Hematopoietic multipotent progenitor cell treated with erythropoietin and hydrocortisone succinate and interleukin-3 and kit ligand, for 8 days (in vitro differentiated cells): ENCODE measurements at places on chromosomes 3 and 15.

GRCh38 chr15:67505675-67506572 lies 15.0 kb upstream of the C15orf61 start:
- DNase-seq, result no peak

- peak; percentile 45 for DNase-seq
Measured at GRCh38 chr3:44914936-44915335, 40.5 kb downstream of the TGM4 start.

DNA sequence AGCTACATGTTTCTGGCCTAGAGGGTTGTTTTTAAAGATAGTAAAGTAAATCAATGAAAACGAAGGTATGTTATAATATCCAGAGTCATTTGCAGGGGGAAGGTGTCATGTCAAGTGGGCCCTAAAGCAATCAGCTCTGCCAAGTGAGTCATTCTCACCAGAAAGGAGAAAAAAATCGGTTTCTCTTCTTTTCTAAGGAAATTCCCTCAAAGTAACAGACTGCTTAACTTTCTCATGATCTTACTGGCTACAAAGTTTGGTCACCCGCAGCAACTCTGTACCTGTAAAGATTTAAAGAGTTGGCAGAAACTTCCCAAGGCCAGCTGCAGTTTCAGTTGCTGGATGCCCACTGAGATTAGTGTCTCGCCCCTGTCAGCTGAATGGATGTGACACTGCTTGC lies 5.5 kb upstream of the FSIP1 start:
- DNase-seq, result no peak

GRCh38 chr3:151789853-151790463 lies 24.0 kb upstream of the AADAC start:
- DNase-seq, result no peak

- DNase-seq, result no peak
Measured at GRCh38 chr3:178826435-178827123, 245.0 kb downstream of the ZMAT3 start.

DNA sequence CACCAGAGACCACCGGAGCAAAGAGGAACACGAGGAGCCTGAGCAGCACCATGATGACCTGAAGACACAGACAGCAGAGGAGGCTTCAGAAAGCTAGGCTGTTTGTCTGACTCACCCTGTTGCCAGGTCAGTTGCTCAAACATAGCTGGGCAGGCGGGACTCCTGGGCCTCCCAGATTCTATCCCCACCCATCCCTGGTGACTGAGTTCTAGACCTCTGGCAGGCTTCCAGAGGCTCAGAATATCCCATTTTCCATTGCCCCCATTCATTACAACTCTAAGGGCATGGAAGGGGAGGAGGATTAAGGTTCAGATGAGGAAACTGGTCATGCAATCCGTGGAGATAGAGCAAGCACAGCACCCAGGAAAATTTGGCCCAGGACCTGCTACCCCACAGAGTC lies at the start of gene CDHR4:
Gene CDHR4, minus strand, starts transcription at position 113 of the 400 bp plus-strand sequence. Its CDS starts 61 bp downstream, at position 52.
- peak; percentile 52 for DNase-seq

GRCh38 chr15:25171111-25171811 lies 216.5 kb downstream of the SNRPN start:
- DNase-seq, result no peak

GRCh38 chr3:52891615-52892081 lies 5.7 kb downstream of the STIMATE start:
- DNase-seq, result peak; percentile 31

DNA sequence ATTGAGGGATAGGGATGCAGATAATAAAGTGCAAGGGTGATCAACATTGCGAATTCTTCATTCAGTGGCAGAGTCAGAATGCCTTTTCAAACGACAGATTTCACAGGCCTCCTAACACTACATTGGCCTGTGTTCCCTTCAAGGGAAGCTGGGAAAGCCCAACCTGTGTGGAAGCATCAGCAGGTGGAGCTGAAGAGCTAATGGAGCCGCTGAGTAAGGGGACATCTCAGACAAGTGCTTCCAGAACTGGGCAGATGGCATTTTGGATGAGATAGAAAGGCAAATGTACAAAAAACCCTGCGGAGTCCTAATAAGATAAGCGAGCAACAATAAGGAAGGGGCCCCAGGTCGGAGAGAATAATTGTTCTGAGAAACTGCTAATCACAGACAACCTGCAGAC lies 8.5 kb upstream of the SLC24A5 start:
- DNase-seq, result peak; percentile 10

GRCh38 chr15:44573386-44573785 lies 36.4 kb downstream of the EIF3J start:
- DNase-seq, result no peak

DNA sequence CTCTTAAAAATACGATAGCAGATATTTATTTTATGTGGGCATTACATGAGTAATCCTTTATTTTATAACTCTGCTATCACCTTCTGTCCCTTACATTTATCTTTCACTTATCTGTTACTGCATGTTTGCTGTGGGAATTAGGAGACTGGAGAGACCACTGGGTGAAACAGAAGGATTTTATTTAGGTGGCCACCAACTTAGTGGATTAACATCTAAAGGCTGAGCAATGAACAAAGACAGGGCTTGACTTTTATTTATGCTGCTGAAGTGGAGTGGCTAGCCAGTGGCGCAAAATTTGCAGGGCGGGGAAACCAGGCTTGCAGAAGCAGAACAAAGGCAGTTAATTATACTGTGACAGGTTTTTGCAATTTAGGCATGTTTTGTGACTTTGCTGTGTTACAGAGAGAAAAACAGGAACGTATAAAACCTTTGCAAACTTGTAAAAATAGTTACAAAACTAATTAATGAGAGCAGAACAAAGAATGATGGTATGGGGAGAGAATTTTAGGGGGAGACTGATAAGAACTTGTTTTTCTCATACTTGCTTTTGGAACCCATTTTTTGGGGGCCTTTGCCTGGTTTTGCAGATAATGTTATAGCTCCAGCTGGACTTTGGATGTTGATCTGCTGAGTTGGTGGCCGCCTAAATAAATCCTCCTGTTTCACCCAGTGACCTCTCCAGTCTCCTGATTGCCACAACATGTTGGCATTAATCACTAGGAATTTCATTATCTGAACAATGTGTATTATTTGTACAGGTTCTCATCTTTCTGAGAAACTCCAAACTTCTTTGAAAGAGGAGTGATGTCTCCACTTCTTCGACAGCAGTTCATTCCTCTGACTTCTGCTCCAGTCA lies 18.0 kb downstream of the KLHL24 start:
- DNase-seq, result no peak

DNA sequence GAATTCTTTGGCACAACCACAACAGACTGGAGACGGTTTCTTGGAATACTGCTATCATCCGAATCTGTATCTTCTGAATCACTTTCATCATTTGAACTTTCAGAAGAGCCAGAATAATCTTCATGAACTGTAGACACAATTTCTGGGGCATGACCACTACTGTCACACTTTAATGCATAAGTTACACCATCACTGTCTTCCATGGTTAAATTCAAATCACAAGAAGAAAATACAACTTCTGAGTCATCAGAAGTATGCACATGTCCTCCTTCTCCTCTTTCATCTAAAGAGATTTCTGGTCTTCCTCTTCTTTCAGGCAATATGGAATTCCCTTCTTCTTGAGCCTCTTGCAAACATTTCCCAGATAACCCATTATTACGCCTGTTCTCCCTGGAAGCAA lies 42.5 kb downstream of the SETD2 start:
- DNase-seq, result no peak

DNA sequence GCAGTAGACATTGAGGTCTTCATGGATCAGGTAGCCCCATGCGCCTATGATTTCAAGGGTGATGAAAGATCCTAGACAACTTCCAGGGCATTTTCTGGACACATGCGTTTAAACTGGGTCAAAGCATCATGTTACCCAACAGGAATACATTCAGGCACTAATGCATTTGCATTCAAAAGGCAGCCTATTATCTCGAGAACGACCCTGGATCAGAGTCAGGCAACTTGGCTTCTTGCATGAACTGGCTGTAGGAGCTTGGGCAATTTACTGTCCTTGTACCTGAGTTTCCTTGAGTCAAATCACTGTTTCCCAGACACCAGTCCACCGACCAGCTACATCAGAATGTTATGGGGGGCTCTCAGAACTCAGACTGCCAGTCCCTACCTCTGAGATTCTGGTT lies 51.5 kb upstream of the CHST2 start:
- no peak for DNase-seq
